Islet precursor cell (in vitro differentiated cells): ENCODE measurements at places on chromosomes 4 and X.

GRCh38 chr4:139625482-139625881 lies 40.1 kb upstream of the MGST2 start:
- no peak for DNase-seq

DNA sequence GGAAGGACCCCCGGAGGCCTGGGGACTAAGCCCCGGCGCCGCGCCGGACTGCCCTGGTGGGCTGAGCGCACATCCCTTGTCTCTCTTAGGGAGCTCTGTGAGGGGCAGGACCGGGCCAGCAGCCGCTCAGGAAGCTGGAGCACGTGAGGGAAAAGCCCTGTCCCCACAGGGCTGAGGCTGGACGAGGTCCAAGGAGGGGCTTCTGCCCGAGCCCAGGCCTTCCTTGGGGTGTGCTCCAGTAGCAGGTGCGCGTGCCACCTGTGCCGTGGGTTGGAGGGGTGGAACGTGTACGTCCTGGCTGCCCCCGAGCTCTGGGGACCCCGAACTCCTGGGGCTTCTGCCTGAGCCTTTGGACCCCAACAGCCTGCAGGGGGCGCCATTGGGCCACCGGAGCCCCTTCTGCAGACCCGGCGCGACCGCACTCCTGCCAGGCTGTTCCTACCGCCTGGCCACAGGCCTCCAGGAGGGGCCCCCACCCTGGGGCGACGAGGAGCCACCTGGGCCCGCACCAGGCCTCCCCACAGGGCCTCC lies 27.2 kb downstream of the TACC3 start:
- DNase-seq, result peak; percentile 88

DNA sequence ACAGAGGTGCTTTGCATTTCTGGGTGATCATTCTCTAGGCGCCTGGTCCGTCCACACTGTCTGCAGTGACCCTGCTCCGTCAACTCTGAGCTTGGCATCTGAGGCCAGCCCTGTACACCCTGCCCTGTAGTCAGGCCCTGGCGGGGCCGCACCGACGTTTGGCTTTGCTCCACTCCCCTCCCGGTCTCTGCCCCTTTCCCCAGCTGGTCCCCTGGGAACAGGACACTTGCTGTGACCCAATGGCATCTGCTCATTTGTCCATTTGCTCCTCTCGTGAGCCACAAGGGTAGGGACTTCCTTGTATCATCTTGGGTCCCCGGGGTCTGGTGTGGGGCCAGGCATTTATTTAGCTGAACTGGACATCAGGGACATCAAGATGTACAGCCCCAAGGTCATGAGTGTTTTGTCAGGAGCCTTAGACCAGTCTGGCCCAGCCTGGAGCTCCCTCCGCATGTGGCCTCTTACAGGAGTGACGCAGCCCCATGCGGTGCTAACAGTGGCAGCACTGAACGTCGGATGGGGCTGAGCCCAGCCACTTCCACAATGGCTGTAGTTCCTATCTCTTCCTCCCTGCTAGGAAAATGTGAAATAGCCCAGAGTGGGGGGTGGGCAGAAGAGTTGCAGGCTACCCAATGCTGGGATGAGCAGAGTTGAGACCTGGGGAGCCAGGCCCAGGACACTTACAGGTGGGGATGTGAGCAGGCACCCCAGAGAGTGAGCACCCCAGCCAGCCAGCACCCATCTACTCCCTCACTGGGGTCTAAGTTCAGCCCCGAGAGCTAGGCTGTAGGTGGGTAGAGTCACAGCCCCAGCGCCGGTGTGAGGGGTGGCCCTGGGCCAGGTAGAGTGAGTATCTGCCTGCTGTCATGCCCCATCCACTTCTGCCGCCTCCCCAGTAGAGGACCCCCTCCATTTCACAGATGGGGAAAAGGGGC lies 2.0 kb upstream of the SH3BP2 start:
- DNase-seq, result peak; percentile 56

DNA sequence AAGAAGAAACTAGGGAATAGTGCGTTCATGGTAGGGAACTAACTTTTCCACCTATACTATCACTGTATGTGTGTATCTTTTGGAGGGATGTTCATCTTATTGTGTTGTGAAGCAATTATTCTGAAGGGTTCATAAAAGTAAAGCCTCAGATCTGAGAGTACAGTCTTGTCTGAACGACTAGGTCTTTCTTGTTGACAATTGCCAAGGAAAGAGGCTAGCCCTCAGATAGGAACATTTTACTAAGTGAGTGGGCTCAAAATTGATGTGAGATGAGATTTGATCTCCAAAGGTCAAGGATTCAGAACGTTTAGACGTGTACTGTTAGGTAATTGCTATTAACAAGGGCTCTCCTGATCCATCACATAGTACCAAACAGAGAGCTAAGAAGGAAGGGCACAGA lies 15.2 kb upstream of the CNOT6L start:
- DNase-seq, result no peak

- DNase-seq, result no peak
Measured at GRCh38 chr4:101332424-101332823, 14.9 kb downstream of the PPP3CA start.
